NCI-H2081 (cell line): ENCODE measurements at places on chromosomes 1 and 21.

GRCh38 chr1:33667386-33668282 is 195.2 kb downstream of the ZSCAN20 start:
- DNase-seq, result no peak

GRCh38 chr1:205936846-205937586 is 6.2 kb downstream of the SLC26A9 start:
- DNase-seq, result no peak

- DNase-seq, result no peak
These were observed 33.0 kb downstream of the CACHD1 start for GRCh38 chr1:64502931-64503330.

DNA sequence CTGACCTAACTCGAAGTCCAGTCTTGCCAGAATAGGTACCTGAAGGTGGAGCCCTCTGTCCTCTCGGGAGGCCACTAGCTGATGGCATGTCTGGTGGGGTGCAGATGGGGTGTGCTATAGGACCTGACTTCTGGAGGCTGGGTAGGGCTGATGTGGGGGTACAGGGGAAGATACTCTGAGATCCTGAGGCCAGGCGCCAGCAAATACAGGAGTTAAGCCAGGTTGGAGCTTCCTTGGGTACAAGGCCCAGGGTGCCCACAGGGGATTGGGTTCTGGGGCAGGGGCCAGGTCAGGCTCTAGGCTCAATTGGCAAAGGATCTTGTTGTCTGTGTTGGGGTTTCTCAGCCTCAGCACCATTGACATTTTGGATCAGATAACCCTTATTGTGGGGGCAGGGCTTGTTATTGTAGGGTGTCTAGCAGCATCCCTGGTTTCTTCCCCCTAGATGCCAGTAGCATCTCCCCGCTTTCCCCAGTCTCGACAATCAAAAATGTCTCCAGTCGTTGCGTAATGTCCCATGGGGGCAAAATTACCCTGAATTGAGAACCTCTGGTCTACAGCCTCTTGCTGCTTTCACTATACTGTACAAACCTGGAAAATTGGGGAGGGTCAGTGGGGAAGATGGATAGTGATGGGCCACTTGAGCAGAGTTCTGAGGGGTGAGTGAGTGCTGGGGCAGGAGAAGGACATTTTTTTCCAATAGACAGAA is 9.2 kb downstream of the PTPRF start:
- no peak for DNase-seq

DNA sequence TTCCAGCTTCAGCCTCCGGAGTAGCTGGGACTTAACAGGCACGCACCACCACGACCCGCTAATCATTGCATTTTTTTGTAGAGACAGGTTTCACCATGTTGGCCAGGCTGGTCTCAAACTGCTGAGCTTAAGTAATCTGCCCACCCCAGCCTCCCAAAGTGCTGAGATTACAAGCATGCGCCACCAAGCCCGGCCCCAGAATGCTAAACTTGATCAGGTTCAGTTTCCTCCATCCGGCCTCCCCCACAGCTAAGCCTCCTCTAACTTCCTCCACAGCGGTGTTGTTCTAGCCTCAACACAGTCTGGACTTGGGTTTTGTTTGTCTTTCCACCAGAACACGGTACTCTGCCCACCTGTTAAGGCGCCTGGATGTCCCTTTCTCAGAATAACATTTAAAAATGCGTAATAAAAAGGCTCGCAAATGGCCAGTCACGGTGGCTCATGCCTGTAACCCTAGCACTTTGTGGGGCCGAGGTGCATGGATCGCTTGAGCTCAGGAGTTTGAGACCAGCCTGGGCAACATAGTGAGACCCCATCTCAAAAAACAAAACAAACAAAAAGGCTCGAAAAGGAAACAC is 2.4 kb downstream of the PARP1 start:
- no peak for DNase-seq

DNA sequence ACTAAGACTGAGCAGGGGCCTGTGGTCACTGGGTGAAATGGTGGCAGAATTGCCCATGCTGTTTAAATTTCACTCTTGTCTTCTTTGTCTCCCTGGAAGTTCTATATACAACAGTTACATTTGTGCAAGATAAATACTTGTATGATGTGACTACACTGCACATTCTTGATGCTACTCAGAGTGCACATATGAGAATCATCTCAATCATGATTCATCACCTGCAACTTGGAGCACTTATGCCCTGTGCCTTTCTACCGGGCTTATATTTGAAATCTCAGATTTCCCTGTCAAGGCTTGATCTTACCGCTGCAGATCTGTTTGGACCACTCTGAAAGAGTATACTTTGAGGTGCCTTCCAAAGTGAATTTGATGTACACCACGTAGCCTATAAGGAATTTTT is 10.6 kb downstream of the PGM1 start:
- DNase-seq, result no peak

DNA sequence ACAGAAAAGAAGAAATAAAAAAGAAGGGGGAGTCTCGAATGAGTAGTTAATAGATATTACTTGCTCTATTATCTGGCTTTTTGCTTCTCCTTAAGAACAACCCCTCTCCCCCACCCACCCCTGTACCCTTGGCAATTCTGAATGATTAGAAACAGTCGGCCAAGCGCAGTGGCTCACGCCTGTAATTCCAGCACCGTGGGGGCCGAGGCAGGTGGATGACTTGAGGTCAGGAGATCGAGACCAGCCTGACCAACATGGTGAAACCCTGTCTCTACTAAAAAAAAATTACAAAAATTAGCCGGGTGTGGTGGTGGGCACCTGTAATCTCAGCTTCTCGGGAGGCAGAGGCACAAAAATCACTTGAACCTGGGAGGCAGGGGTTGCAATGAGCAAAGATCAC is 42.7 kb downstream of the GATAD2B start:
- DNase-seq, result no peak

DNA sequence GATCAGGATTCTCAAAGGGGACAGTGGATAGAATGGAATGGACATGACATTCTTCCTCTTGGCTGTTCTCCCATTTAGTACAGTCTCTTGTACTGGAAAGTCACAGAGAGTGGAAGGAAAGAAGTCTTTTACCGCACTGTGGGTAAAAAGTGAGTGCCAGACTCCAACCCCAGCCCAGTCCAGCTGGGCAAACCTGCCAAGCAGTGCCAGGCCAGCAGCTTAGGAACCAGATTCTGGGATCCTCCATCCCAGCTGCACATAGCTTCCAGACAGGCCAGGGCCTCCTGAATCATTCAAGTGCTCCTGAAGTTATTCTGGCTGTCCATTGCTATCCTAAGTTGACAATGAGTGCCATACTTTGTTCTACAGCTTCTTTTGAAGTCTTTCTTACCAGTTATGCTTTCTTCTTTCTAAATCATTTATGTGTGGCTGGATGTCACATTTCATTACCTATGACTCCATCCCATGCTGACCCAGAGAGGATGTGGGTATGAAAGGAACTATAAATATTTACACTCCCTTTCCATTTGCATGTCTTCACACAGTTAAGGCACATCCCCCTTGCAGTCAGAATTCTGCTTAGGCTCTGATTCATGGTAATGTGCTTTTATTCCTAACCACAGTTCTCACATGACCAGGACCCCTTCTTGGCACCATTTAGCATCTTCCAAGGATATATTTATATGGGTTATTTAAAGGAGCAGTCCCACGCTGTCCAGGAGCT is 88.9 kb downstream of the AK5 start:
- DNase-seq, result no peak

- DNase-seq, result no peak
These were observed 32.9 kb downstream of the UROD start for GRCh38 chr1:45044916-45045315.

DNA sequence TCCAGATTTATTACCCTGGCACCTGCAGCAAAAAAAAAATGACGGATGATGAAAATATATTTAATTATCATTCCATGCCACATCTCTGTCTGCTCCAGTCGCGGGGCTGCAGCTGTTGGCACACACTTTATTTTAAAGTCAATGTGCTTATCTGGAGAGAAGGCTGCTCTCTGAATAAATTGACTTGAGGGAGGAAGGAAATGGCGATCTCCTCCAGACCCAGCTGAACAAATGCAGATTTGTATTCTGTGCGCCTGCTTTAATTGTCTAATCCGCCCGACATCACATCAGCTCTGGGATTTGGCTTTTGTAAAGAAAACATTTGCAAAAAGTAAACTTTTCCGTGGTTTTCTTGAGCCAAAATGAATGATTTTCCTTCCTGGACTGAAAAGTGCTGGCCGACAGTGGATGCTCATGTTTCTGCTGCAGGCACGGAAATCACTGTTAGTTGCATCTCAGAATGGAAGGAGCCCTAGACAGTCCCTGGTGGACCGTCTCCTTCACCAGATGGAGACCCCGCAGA is 150.2 kb downstream of the CAMTA1 start:
- no peak for DNase-seq

DNA sequence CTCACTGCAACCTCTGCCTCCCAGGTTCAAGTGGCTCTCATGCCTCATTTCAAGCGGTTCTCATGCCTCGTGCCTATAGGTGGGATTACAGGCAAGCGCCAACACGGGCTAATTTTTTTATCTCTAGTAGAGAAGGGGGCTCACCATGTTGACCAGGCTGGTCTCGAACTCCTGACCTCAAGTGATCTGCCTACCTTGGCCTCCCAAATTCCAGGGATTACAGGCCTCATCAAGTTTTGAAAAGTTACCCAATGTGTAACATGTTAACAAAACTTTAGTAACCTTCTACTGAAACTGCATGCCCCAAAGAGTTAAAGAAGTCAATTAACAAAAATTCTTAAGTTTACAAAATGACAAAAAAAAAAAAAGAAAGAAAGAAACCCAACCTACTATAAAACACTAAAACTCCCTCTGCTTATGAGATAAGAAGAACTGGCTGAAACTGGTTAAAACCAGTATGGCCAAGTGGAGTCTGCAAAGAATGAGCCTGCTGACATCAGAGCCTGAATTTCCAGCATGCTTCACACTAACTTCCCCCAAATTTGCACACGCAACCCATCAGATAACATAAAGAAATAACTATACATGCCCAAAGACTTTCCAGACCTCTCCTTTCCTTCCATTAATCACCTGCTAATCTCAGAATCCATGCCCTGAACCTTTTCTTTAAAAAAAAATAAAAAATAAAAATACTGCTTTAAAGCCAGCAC is 25.5 kb upstream of the PSMG1 start:
- no peak for DNase-seq
